HepG2 (cell line): ENCODE measurements at places on chromosomes 5 and 9. TPM values are rescaled to one million over a fixed set of nuclear protein-coding genes. Genes with fewer than 3 reads are reported as not detected.

- H3K27me3 ChIP-seq: peaks cover 45% of the 10 kb centered on the region; the same call in 2 of the 3 replicates
- H3K4me1 ChIP-seq: no peaks in the 10 kb centered on the region
- H3K4me3 ChIP-seq: no peak overlapping the region
- H3K27ac ChIP-seq: no peak overlapping the region
- H3K36me3 ChIP-seq: no peaks in the 10 kb centered on the region
Measured at GRCh38 chr5:168766426-168766700, 187.2 kb upstream of the PANK3 start.

GRCh38 chr5:177599731-177600507, at the start of gene B4GALT7:
Gene B4GALT7 (plus strand): TSS chr5:177600132. CDS start chr5:177600211, 79 bp downstream.
- H3K27me3 ChIP-seq: no peaks in the 10 kb centered on the region
- H3K4me1 ChIP-seq: peaks cover 27% of the 10 kb centered on the region
- H3K27ac ChIP-seq: peak within 1 kb of the TSS; percentile 79

The NME5 gene
- 0.18 and 0.39 TPM in 2 replicates for total RNA-seq

DNA sequence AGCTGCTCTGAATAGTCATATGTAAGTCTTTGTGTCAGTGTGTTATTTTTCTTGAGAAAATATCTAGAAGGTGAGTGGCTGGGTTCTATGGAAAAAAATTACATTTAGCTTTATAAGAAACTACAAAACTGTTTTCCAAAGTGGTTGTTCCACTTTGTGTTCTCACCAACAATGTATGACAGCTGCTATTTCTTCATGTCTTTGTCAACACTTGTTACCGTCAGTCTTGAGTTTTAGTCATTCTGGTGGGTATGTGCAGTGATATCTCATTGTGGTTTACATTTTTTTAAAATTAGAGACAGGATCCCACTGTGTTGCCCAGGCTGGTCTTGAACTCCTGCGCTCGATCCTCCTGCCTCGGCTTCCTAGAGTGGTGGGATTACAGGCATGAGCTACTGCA, 246.4 kb downstream of the PJA2 start:
- no peak overlapping the region for H3K4me3 ChIP-seq
- H3K27ac ChIP-seq: no peak overlapping the region
- DNase-seq: no peak
- peaks cover 3% of the 10 kb centered on the region; the same call in 1 of the 2 replicates for H3K4me1 ChIP-seq
- no peaks in the 10 kb centered on the region for H3K27me3 ChIP-seq
- no peaks in the 10 kb centered on the region for H3K36me3 ChIP-seq

- no peak overlapping the region for H3K4me3 ChIP-seq
- peaks cover 10% of the 10 kb centered on the region for H3K4me1 ChIP-seq
- H3K36me3 ChIP-seq: no peaks in the 10 kb centered on the region
- DNase-seq: peak; percentile 6
- H3K27me3 ChIP-seq: no peaks in the 10 kb centered on the region
Measured at GRCh38 chr5:124981901-124982300, 235.5 kb upstream of the ZNF608 start.

- H3K27ac ChIP-seq: no peak overlapping the region
- no peak for DNase-seq
- H3K4me1 ChIP-seq: no peaks in the 10 kb centered on the region
Measured at GRCh38 chr5:174354571-174354970, 309.1 kb downstream of the NSG2 start.

GRCh38 chr5:77102549-77102948, 15.5 kb upstream of the ZBED3 start:
- no peak overlapping the region for H3K27ac ChIP-seq
- H3K27me3 ChIP-seq: no peaks in the 10 kb centered on the region
- no peak for DNase-seq
- H3K4me1 ChIP-seq: no peaks in the 10 kb centered on the region
- H3K36me3 ChIP-seq: no peaks in the 10 kb centered on the region
- no peak overlapping the region for H3K4me3 ChIP-seq

The DRD1 gene
- not detected in 2 replicates for total RNA-seq

- no peaks in the 10 kb centered on the region for H3K36me3 ChIP-seq
- 0 out of 3 replicates have a peak, but pooled peaks cover 4% of the 10 kb centered on the region for H3K27me3 ChIP-seq
- no peak overlapping the region for H3K27ac ChIP-seq
- no peaks in the 10 kb centered on the region for H3K4me1 ChIP-seq
- no peak overlapping the region for H3K4me3 ChIP-seq
- DNase-seq: peak; percentile 45
Measured at GRCh38 chr9:112925058-112925641, 34.5 kb upstream of the SLC46A2 start.

The SPATA31A3 gene
- not detected in 2 replicates for total RNA-seq
